Osteoblast (primary cell): ENCODE measurements at places on chromosomes 5 and 9. TPM values are rescaled to one million over a fixed set of nuclear protein-coding genes. Genes with fewer than 3 reads are reported as not detected.

GRCh38 chr9:135489188-135489906 lies 9.8 kb downstream of the PPP1R26 start:
- peak; percentile 38 for DNase-seq

Gene SPOCK1
- total RNA-seq: 221 and 231 TPM in 2 replicates

DNA sequence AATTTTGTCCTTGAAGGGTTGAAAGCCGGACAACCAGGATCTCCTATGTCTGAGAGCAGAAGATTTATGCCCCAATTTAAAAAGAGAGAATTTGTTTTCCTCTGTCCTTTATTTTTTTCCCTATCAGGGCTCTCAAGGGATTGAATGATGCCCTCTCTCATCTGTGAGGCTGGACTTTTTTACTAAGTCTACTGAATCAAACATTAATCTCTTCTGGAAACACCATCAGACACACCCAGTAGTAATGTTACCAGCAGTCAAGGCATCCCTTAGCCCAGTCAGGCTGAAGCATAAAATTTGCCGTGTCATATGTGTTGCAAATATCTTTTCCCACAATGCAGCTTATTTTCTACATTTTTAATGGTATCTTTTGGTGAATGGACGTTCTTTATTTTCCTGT lies 1497.9 kb downstream of the MAT2B start:
- DNase-seq: no peak

DNA sequence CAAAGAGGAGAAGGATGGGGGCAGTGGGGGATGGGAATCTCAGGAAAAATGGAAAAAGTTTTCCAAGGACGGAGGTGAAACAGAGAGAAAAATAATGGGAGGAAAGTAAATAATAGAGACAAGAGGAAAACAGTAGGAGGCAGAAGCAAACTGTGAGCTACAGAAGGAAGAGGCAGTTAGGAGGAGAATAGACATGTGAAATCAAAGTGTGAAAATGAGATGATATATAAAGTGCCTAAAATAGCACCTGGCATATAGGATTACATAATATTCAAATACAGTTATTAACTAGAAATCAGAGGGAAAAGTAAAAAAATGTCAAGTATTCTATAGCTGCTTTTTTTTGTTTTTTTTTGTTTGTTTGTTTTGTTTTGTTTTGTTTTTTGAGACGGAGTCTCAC lies 44.0 kb upstream of the PLIN2 start:
- DNase-seq: no peak

- DNase-seq: no peak
Observed at GRCh38 chr5:131740477-131740876, 56.3 kb downstream of the FNIP1 start.

Gene SEMA4D
- 0.72 and 0.88 TPM in 2 replicates for total RNA-seq
